ENCODE measurements at places on chromosomes 12 and 14.
A peak's percentile ranks its signal among the peaks of the same experiment; 100 is the strongest.

DNA sequence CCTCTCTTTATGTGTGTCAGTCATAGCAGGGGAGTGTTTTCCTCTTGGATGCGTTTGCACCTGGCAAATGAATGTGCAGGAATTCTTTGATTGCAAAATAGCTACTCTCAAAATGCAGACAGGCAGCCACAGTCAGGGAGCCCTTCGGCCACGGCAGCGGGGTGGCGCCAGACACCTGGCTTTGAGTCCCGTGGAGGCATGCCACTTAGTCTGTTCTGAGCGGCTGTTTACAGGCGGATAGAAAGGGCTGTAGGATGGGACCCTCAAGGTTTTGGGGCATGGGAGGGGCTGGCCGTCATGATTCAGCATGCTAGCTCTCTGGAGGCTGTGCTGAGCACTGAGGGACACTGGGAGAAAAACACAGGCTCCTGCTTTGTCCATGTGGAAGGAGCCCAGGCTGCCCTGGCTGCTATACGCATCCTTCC is 117.1 kb downstream of the SLC25A47 start:
- no peak for DNase-seq

DNA sequence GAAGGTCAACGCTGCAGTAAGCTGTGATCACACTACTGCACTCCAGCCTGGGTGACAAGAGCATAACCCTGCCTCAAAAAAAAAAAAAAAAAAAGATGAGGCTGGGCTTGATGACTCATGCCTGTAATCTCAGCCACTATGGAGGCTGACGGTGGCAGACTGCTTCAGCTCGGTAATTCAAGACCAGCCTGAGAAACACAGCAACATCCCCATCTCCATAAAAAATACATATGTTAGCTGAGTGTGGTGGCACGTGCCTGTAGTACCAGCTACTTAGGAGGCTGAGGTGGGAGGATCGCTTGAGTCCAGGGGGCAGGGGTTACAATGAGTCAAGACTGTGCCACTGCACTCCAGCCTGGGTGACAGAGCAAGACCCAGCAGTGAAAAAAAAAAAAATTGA is 50.4 kb downstream of the GXYLT1 start:
- no peak for DNase-seq

- DNase-seq = no peak
These were observed 199.7 kb downstream of the ANO2 start for GRCh38 chr12:5745251-5745888.

GRCh38 chr14:25110106-25110505 is 60.2 kb upstream of the STXBP6 start:
- no peak for DNase-seq

DNA sequence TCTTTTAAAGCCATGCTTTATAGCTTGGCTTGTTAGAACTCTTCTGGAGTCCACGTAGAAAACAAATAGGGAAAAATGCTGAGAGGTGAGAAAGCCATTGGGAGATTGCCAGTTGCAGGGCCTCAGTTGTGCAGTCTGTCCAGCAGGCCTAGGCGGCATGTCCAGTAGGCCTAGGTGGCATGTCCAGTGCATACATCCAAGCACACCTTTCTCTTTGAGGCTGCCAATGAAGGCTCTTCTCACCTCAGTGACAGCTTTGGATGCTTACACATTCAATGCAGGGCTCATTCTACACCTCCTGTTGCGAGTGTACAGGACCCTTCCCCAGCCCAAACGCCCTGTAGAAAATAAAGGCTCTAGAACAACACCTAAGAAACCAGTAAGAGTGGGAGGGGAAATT is 13.1 kb downstream of the CDK2AP1 start:
- no peak for DNase-seq

DNA sequence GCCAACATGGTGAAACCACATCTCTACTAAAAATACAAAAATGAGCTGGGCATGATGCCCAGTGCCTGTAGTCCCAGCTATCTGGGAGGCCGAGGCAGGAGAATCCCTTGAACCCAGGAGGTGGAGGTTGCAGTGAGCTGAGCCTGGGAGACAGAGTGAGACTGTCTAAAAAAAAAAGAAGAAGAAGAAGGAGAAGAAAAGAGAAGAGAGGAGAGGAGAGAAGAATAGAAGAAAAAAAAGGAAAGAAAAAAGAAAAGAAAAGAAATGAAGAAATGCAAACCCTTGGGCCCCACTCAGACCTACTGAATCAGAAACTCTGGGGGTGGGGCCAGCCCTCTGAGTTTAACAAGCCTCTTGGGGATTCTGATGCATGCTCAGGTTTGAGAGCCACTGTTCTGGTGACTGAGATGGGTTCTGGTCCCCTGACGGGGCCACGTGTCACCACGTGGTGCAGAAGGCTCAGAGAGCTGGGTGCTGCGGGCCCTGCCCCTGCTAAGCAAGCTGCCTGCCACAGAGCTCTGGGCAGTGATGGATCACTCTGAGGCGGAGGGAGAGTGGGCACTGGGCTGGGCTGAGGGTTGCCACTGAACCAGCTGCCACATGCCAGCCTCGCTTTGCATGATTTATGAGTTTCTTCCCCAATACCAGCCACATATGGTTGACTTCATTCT is 37.5 kb downstream of the ERH start:
- DNase-seq = no peak

DNA sequence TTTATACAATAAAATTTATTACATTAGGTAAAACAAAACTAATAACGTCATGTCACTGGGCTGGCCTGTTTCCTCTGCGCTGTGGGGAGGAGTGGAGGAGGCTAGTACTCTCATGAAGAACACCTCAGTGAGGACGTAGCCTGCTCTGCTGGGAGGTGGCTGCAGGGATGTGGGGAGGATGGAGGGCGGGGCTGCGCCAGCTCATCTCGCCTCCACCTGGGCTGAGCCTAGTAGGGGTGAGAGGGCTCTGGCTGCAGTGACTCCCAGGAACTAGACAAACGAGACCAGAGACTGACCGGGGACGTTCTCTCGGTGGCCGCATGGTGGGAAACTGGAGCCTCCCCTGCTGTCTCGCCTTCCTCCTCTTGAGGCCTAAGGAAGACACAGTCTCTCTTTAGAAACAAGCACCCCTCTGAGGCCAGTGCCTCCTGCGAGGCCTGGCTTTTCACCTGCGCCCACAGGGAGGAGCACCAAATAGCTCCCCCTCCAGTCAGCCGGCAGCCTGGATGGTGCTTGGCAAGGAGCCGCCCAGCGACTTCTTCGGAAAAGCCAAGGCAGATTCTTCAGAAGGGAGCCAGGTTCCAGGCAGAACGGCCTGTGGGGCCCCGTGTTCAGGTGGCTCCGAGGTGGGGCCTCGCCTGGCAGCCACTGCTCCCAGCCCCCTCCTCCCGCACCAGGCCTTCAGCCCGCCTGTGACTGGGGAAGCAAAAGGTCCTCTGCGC is 62.4 kb downstream of the PLEKHG3 start:
- DNase-seq = no peak

- peak; percentile 19 for DNase-seq
These were observed 45.9 kb downstream of the IFNG start for GRCh38 chr12:68113644-68114043.

DNA sequence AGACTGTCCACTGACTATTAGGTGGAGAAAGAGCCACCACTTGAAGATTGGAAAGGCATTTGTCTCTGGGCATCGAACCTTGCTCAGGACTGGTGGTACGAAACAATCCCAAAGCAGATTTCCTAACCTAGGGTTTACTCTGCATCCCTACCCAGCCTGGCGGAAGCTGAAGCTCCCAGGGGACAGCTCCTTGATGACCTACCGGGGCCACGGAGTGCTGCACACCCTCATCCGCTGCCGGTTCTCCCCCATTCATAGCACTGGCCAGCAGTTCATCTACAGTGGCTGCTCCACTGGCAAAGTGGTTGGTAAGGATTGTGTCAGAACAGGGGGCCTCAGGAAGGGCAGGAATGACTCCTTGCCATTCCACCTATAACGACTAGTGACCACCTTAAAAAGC is 6.5 kb upstream of the NRL start:
- no peak for DNase-seq

GRCh38 chr12:124389725-124390441 is 95.0 kb downstream of the RFLNA start:
- DNase-seq = no peak

DNA sequence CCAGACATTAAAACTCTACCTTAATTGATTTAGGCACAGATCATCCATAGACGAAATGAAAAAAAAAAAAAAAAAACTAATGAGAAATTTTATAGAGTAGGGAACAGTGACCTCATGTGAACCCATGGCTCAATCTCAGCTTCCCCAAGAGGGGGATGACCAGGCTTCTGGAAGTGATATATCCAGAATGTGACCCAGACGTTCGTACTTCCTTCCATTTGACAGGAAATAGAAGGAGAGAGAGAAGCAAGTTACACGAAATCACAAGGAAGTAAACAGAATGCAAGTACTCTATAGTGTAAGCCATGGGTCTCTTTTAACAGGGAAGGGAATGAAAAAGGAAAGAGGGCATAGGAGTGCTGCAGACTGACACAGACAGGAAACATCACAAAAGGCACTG is 10.1 kb downstream of the FOXN3 start:
- DNase-seq = no peak
